ENCODE measurements at places on chromosomes 13 and 19.
A peak's percentile ranks its signal among the peaks of the same experiment; 100 is the strongest.

GRCh38 chr13:59176775-59177174 is 987.0 kb downstream of the DIAPH3 start:
- no peak for DNase-seq

DNA sequence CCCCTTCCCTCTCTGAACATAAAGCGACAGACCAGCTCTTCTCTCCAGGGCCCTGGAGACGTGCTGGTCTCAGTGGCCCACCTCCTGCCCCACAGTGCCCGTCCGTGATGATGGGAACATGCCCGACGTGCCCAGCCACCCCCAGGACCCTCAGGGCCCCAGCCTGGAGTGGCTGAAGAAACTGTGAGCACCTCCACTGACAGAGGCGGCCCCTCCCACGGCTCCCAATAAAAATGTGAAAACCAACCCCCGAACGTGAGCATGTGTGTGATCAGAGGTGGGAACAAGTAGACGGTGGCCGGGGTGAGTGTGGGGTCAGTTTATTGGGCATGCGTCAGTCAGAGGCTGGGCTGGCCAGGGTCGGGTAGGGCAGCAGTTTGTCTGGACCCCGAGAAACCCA is 4.1 kb downstream of the NDUFA3 start:
- DNase-seq, result no peak

DNA sequence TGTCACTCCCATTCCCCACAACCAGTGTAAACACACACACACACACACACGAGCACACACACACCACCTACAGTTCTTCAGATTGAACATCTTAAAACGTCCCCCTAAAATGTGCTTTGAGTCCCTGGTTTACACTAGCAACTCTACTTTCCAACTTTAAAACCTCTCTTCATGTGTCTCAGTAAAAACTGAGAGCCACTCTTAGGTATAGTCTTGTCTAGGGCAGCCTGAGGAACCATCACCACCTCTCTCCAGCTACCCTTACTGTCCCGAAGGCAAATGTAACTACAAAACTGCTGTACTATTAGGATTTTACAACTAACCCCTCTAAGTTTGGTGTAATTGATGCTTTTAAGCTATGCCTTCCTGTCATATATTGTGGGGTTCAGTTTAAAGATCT is 1501.6 kb upstream of the MIR17HG start:
- DNase-seq, result no peak

DNA sequence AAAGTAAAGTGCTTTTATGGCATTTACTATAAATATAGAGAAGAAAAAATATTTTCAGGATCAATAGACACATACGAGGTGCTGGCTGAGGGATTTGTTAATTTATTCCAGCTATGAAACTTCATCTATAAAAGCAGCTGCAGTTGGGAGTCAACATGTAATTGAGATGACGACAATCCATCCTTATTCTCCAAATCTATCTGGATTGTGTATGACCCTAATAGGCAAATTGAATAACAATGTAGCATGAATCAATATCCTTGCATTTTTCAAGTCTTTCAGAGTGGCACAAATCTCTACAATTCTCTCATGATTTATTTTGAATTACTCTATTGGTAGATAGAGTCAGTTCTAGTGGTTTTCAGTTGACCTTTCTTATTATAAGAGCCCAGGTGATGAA is 1296.5 kb upstream of the SPRY2 start:
- DNase-seq, result no peak

- no peak for DNase-seq
Observed at GRCh38 chr13:66359910-66360552, 870.1 kb downstream of the PCDH9 start.

- no peak for DNase-seq
Observed at GRCh38 chr19:12521996-12522395, 29.3 kb downstream of the ZNF564 start.

DNA sequence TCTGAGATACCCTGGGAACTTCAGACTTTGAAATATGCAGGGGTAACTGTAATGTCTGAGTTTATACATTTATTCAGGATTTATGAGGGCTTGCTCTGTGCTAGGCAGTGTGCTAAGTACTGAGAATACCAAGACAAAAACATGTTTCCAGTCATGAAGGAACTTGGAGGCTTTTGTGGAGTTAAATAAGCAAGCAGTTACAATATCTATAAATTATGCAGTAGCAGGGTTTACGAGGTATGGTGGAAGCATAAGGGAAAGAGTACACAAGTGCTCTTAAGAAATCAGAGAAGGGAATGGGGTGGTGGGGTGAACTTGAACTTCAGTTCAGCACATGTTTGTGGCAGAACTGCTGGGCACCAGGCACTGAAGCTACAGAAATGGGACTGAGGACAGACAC is 28.0 kb downstream of the MAB21L1 start:
- DNase-seq, result no peak

GRCh38 chr19:41537789-41538188 is 38.2 kb upstream of the CEACAM21 start:
- DNase-seq, result peak; percentile 42

- no peak for DNase-seq
Observed at GRCh38 chr13:83007226-83007625, 875.0 kb downstream of the SLITRK1 start.

DNA sequence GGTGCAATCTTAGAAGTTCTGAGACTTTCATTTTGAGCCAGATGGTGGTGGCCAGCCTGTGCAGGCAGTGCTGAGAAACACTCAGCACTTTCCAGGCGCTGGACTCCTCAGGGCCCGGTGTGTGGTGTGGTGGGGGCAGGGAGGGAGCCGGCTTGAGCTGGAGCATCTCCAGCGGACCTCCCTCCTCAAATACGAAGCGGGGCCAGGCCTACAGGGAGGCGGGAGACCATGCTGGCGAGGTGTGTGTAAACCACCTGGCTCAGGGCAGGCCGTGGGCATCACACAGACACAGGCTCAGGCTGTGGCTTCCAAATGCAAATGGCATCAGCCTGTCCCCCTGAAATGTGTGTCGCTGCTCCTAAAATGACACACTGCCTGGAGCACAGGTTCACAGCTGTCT is 33.3 kb upstream of the RANBP3 start:
- no peak for DNase-seq

DNA sequence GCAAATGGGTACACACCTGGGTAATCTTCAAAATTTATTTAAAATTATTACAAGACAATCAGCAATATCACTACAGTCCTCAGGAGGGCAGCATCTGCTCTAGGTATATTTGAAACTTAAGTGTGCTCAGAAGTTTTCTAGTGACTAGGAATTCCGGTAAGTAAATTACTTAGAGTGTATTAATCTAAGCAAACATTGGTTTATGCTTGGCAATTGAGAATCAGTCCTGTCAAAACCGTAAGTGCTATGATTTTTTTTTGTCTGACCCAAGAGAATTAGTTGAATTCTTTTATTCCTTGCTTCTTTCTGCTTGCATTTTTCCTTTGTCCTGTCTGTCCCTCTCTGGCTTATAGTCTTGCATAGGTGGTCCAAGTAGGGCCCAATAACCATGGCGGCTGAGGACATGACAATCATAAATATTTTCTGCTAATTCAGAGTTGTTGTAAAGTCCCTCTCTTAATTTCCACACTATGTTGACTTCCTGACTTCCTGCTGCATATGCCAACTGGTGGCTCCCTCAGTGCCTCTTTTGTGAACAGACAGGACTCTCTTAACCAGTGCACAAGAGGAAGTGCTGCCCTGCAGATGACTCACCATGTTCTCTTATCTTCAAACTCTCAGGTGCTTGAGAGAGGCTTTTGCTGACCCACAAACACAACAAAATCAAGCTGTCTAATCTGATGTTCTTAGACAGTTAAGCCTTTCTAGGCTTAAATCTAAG is 82.2 kb downstream of the SLAIN1 start:
- no peak for DNase-seq

DNA sequence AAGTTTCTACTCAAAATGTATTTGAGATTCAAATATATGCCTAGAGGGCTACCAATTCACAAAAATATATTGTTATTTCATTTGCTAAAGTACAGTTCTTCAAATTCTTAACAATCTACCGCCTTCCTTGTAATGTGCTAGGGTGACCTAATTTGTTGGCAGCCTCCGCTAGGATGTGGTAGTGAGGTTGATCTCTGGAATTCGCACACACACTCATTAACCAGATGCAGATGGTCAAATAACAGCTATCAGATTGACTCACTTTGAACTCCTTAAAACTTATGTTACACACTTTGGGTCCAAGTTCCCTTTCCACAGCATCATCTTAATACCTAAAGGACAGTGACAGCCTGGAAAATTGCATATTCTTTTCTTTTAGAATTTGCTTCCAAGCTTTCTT is 367.3 kb downstream of the DCT start:
- no peak for DNase-seq

DNA sequence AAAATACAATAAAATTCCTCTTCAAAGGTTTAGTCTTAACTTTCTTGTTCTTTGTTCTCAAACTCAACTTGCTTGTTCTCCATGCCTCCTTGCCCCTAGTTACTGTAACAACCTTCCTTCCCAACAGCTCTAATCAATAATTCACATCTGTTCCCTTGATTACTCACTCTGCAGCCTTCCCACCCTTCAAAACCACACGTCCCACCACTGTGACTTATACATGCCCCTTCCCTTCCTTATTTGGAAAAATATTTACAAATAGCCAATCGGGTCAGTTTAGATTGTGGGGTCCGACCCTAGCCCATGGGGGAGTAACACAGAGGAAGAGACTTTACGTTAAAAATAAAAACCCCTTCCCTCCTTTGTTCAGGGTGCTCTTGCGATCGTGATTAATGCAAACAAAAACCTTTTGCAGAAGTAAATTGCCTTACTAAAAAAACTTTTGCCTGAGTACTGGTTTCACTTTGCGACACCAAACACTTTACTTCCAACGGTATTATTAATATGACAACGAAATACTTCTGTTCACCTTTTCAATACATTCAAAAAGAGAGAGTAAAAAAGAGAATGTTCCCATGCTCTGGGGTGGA is 512 bp upstream of the ZNF93 start:
- DNase-seq, result peak; percentile 25

DNA sequence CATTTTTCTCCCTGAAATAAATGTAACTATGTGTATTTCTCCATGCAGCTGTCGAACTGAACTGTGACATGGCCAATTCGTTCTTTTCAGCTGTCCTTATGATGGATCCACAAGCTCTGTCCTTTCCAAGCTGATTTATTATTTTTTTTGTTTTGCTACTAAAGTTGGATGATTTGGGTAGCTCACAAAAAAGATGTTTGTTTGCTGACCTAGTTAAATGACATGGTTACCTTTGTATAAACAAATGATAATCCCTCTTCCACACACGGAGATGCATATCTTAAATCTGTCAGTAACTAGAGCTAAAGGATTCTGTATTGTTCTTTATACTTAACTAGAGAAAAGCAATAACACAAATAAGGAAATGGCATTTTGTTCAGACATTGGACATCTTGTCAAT is 884.3 kb upstream of the PCDH20 start:
- DNase-seq, result no peak

- no peak for DNase-seq
Observed at GRCh38 chr19:33022472-33023116, 42.1 kb downstream of the RHPN2 start.

- DNase-seq, result no peak
Observed at GRCh38 chr19:14004619-14005348, 1.3 kb downstream of the RFX1 start.

DNA sequence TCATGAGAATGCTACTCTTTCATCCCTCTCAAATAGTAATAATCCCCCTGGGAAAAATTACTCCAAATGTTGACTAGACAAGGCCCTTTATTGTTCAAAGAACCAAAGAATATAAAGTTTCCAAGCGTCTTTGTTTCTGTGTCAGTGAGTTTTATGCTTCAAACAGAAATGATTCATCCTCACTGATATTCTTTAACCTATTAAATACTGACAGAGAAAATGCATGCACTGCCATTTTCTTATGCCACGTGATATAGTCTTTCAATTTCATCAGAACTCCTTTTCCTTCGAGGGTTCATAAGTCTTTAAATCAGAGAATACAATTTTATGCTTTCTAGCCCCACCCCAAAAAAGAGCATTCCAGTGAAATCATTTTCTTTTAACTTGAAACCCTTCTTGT is 211.6 kb downstream of the SHISA2 start:
- DNase-seq, result no peak

DNA sequence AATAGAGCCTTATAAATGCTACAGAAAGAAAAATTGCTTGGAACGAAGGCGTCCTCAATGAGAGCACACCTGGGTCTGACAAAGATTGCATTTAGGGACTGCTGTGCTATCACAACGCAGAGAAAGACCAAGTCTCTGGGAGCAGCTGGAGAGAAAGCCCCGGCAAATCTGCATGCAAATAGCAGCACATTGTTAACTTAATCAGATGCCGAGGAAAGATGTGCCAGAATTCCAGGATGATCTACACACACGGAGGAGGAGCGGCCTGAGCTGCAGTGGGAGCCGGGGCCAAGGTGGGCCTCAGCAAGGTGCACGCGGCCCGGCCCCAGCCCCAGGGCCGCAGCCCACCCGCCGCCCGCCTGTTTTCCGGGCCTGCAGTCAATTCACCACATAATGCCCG is 1.4 kb downstream of the ZNF536 start:
- DNase-seq, result no peak

DNA sequence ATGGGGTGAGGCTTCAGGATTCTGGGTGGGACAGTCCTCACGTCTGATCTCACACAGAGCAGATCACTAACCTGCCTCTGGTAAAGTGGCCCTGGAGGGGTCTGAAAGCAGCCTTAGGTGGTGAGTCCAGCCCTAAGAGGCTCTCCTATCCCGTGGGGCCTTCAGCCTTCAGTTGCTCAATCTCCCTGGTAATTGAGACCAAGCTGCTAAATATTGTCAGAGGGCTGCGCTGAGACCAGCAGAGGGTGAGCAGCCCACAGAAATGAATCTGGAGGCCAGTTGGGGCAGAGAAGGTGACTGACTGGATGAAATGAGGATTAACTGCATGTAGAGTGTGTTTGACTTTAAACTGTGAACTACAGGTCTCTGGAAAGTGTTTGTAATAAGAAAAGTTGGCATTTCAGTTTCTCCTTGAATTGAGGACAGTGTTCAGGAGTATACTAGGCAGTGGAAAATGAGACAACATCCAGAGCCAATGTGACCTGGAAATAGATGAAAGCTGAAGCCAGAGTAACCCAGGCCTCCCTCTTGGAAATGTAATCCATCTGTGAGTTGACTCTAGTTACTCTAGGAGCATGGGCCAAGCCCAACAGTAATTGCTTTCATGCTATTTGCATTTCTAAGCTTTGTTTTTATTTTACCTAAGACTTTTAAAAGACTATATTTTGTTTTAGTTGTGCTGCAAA is 14.3 kb upstream of the HSPH1 start:
- DNase-seq, result no peak

GRCh38 chr19:29841559-29842367 is 30.0 kb downstream of the CCNE1 start:
- no peak for DNase-seq

DNA sequence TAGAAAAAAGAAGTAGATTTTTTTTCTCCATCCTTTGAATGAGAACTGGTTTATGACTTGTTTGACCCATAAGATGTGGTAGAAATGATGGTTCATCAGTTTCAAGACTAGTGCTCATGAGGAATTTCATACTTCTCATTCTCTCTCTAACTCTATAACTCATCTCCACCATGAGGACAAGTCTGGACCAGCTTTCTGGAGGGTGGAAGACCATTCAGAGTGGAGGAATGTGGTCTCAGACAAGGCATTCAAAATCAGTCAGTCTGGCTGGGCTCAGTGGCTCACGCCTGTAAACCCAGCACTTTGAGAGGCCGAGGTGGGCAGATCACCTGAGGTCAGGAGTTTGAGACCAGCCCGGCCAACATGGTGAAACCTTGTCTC is 3.5 kb upstream of the EID2 start:
- no peak for DNase-seq

GRCh38 chr13:30584051-30584731 is 33.5 kb upstream of the USPL1 start:
- no peak for DNase-seq

Data from stimulated activated naive CD8-positive, alpha-beta T cell treated with anti-CD3 and anti-CD28 coated beads, Interleukin-15, amount 100 ng/mL, for 72 hours (primary cell).